Activated naive CD4-positive, alpha-beta T cell treated with anti-CD3 and anti-CD28 coated beads for 36 hours (primary cell): ENCODE measurements at places on chromosomes 11 and 22. TPM values are rescaled to one million over a fixed set of nuclear protein-coding genes. Genes with fewer than 3 reads are reported as not detected.

Gene SLC37A2
- 0.67 TPM for total RNA-seq

Gene IFITM1
- 359 TPM for total RNA-seq

Gene PATE3
- total RNA-seq, result not detected

Gene IGLL5
- total RNA-seq, result not detected

Gene POU2AF1
- total RNA-seq, result 0.62 TPM

Gene CENPM
- 110 TPM for total RNA-seq

Gene PRODH
- 0.30 TPM for total RNA-seq

Gene OR56A5
- total RNA-seq, result not detected

Gene CKAP5
- 216 TPM for total RNA-seq

Gene CNGA4
- total RNA-seq, result 0.12 TPM

DNA sequence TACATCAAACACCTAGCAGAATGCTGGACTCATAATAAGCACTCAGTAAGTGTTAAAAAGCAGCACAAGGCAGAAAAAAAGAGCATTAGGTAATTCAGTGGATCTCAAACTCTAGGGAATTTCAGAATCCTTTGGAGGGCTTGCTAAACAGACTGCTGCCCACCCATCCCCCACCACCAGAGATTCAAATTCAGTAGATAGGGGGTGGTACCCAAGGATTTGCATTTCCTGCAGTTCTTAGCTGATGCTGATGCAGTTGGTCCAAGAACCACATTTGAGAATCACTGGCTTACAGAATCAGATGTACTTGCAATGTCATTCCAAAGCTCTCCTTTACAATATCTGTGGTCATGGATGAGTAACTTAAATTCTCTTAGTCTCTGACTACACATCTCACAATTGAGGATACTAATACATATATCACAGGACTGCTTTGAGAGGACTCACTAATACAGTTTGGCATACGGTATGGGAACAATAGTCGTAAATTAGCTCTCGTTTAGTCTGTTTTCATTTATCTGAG is 664.5 kb downstream of the KCNA4 start:
- no peak for DNase-seq

- DNase-seq, result no peak
Measured at GRCh38 chr11:59164028-59164427, 7.9 kb upstream of the DTX4 start.

DNA sequence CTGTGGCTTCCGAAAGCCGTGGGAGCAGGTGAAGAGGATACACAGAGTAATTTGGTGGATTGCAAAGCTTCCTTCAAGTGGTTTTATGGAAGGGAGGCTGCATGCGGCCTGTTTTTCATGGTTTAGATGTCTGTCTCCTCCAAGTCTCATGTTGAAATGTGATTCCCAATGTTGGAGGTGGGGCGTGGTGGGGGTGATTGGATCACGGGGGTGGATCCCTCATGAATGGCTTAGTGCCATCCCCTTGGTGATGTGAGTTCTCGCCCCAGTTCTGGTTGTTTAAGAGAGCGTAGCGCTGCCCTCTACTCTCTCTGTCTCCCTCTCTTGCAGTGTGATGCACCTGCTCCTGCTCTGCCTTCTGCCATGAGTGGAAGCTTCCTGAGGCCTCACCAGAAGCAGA is 247.8 kb upstream of the B3GAT1 start:
- no peak for DNase-seq

GRCh38 chr11:12084256-12084655 is 26.1 kb upstream of the MICAL2 start:
- DNase-seq, result no peak

GRCh38 chr22:20740222-20740951 is 33.5 kb upstream of the SERPIND1 start:
- no peak for DNase-seq

- DNase-seq, result no peak
Measured at GRCh38 chr11:83319346-83319745, 33.2 kb upstream of the CCDC90B start.

- no peak for DNase-seq
Measured at GRCh38 chr11:124297921-124298320, 15.8 kb downstream of the OR8D1 start.

DNA sequence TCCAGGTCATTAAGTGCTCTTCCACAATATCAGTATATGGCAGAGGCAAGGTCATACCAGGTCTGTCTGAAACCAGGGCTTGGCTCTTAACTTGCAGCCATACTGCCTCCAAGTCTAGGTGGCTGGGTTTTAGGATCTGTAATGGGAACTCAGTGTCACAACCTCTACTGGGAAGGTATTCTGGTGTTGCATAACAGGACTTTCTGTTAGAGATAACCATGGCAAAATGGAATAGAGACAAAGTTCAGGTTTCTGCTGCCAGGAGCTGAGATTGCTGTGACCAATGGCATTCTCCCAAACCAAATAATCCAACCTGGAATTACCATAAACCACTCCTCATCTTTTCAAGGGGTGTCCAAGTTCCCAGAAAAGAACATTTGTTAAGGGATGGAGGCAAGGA is 6.8 kb upstream of the SAA1 start:
- DNase-seq, result no peak

GRCh38 chr22:36379593-36380361 is 8.0 kb downstream of the MYH9 start:
- peak; percentile 61 for DNase-seq

DNA sequence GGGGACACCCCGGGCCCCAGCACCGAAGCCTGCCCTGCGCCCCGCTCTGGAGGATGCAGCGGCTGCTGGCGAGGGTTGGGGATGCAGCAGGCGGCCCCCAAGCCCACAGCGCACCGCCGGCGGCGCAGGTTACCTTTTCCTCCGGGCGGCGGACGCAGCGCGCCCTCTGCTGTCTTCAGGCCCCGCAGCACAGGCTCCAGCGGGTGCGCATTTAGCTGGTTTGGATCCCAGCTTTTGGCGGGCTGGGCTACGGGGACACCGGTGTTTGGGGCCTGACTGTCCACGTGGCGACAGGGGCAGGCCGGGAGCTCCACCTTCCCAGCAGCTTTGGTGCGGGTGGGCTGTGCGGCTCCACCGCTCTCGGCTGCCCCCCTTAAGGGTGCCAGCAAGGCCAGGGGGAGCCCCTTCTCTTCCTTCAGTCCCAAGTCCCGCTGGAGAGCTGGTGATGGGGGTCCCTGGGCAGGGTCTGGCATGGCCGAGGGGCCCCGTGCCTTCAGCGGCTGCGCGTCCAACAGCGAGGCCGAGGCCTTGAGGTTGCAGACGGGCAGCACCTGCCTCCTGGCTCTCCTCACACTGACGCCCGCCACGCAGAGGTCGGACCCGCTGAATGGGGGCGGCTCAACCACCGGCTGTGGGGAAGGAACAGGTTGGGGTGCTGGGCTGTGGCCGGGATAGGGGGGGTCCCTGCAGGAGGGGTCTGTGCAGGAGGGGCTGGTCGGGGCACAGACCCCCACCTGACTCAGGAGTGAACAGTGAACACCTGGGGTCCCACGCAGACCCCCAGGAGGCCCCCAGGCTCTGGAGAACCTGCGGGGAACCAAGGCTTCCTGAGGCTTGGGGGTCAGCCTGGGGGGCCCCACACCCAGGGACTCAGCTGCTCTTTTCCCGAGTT is 18.0 kb upstream of the IL17REL start:
- DNase-seq, result peak; percentile 93

DNA sequence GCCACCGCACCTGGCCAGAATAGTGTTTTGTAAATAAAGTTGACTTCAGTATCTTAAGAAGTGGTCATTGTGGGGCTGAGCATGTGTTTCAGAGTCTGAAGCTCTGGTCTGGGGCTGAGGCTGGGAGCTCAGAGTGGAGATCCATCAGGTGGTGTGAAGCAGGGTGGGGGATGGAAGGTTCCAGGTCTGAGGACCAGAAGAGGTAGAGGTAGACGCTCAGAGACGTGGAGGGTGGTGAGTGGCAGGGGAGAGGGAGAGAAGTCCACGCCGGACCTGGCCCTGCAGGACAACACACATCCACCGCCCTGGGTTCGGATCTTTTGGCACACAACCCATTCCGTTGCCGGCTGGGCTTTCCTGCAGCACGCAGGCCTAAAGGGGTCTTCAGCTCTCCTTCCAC is 40.7 kb downstream of the ARHGAP8 start:
- no peak for DNase-seq

DNA sequence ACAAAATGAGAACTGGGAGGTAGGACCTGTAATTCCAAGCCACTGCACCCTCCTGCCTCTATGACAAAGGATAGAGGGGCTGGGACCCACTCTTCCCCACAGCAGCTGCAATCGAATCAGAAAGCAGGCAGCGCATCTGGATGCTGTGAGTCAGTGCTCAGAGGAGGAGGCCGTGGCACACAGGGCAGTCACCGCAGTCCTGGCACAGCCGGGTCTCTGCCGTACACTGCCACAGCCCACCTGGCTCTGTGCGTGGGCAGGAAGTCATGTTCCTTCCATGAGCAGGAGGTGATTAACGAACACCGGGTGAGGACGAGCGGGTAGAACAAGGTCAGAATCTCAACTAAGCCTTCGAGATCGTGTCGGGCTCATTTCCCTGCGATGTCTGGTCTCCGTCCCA is 30.2 kb upstream of the PPFIA1 start:
- no peak for DNase-seq

GRCh38 chr11:75514596-75514995 is 11.1 kb downstream of the GDPD5 start:
- DNase-seq, result no peak

DNA sequence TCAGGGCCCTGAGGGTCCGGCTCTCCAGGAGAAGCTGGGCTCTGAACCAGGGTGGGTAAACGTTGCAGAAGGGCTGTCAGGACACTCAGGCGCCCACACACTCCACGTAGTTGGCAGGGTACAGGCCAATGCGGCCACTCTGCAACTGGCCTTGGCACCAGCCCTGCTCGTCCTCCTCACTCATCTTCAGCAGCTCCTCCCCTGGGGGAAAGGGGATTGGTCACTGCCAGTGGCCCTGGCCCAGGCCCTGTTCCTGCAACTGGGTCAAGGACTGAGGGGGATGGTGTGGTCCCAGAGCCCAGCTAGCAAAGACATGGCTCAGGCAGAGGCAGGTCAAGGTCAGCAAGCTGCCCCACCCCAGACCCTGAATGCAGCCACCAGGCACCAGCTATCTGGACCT is 1.2 kb upstream of the ARFGAP2 start:
- no peak for DNase-seq

DNA sequence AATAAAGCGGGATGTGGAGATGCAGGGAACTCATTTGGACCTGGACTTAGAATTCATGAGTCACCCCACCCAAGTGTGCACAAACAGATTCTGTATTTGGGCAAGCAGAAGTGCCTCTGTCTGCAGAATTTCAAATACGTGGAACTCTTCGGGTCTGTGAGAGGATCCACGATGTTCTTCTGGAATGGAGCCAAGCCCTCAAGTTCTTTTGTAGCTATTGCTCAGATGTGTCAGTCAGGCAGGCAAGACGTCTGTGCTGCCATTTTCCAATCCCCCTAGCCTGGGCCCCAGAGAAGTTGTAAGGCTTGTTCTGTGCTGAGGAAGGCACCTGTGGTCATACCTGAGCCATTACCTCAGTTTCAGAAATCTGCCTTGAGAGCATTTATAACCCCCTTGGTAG is 132.8 kb upstream of the RASSF10 start:
- no peak for DNase-seq

DNA sequence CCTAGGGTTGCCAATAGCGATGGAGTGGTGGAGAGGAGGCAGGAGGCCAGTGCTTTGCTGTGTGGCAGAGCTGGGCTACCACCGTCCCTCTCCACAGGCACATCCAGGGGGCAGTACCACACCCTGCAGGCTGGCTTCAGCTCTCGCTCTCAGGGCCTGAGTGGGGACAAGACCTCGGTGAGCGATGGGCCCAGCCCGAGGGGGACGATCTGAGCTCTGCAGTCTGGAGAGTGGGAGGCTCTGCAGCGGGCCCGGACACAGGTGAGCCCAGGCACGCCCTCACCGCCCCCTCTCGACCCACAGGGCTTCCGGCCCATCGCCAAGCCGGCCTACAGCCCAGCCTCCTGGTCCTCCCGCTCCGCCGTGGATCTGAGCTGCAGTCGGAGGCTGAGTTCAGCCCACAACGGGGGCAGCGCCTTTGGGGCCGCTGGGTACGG is 2.5 kb downstream of the PKP3 start:
- DNase-seq, result no peak
